Stimulated activated naive CD8-positive, alpha-beta T cell treated with anti-CD3 and anti-CD28 coated beads, Interleukin-15, Interleukin-2, amounts not matched to agents 100 U/mL and 50 U/mL, for 24 hours (primary cell): ENCODE measurements at places on chromosomes 1 and 21.

DNA sequence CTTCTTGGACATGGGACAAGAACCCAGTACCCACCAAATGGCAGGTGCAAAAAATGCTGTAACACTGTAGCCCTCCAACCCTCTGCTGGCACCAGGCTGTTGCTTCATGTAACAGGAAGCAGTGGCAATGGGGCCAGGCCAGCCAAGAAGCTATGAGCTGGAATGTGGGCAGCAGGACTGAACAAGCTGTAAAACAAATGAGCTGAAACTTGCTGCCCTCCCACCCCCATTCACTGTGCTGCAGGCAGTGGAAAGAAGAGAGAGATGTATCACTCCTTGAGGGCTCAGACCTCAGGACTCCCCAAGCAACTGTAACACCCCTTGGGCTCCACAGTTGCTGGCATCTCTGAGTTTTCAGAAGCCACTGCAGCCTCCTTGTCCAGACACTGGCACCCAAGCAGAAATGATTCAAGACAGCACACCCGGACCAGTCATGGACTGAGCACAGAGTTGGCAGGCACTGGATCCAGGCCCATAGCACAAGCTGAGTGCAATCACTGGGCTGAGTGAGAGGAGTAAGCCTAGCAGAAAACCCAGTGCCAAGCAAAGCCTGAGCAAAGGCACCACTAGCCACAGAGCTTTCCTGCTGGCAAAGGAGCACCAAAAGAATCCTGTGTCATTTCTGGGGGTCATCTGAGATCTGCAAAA is 321.4 kb upstream of the CXADR start:
- DNase-seq: no peak

DNA sequence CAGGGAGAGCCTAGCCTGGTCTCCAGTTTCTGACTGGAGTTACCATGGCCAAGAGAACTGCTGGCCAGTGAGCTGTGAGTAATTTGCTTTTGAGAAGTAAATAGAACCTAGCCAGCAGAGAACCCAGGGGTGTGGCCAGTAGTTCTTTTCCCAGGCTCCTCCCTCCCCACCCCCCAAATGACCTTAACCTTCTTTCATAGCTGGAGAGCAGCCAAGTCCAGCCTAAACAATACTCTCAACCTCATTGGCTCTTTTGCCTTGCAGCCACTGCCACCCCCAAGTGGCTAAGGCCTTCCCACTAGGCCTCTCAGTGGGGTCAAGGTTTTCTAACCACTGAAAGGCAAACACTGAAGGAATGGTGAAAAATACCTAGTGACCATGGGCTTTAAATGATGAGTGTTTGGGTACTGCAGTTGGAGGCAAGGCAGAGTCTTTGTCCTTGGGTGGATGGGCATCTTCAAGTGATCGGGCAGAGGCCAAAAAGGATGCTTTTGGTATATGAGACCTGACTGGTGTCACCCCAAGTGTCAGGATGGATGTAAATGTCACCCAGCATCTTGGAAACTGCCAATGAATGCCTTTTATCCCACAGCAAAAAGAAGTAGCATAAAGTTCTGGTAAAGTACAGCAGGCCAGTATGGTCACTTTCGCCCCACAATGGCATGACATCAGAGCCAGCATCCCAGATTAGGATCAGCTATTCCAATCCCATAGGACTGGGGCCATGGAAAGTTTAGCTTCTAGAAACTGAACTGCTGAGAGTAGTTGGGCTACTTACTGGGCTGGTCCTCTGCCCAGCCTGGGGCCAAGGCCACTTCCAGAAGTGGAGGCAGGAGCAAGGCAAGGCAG is 3.5 kb upstream of the PIGV start:
- DNase-seq: no peak

- DNase-seq: no peak
Measured at GRCh38 chr1:2009101-2010053, 5.8 kb upstream of the CFAP74 start.

DNA sequence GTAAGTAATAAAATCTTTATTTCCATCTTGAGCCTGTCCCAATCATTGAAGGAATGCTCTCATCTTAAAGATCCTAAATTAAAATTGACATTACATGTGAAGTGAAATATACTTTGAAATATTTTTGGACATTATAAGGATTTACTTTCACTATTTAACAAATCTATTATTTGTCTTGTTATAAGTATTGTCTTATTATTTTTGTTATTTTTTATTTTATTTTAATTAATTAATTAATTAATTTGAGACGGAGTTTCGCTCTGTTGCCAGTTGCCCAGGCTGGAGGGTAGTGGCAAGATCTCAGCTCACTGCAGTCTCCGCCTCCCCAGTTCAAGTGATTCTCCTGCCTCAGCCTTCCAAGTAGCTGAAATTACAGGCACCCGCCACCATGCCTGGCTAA is 343.2 kb downstream of the DPYD start:
- DNase-seq: no peak

DNA sequence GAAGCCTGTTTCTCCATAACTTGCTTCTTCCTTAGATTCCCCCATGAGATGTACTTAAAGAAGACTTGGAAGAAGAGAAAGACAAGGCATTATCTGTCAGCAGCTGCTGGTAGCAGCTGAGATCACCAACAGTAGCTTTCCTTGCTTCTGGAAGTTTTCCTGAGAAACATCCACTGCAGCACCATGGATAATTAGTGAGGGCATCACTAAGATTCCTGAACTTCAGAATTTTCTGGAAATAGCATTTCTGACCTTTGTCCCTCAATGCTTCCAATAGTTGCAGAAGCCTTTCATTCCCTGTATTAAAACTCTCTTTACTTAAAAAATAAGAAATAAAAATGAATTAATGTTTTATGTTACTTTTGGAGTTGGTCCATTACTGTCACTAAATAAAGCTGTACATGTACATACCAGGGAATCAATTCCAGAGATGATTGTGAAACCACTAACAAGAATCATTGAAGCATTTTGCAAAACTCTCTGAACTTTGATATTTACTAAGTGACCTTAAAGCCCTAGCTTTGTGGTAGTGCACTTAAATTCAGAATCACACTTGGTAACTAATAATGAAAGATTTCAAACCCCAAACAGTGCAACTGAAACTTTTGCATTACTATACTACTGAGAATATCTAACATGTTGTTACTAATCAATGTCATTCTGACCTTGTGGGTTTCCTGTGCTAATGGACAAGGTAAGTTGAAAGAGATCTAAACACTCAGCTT is at the start of gene CFHR4:
Gene CFHR4 (plus strand): TSS at position 538 of the 725 bp plus-strand sequence. CDS start 99 bp downstream, at position 637.
- DNase-seq: no peak

GRCh38 chr1:19577561-19577960 is 66.5 kb upstream of the NBL1 start:
- no peak for DNase-seq

DNA sequence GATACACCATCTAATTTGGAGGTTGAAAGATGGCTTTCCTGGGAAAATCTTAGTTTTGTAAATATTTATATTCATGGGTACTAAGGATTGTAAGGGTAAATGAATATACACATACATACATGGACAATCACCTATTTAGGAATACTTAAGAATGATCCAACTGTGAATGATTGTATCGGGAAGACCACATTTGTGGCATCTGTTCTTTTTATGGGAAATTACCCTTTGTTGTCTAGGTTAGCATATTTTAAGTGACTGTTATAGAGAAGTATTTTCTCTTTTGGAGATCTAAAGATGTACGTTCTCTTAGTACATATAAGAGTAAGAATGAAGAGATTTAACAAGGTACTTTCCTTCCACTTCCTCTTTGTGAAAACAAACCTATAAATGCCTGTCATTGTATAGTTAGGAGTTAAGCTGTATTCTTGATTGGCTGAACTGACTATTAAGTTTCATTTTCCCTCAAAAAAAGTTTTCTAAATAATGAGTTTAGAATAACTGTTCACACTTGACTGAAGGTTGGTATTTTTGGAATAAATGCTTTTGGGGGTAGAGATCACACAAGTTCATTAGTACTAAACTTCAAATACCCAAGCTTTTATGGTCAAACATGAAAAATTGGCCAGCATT is 26.7 kb downstream of the SNX7 start:
- DNase-seq: no peak

DNA sequence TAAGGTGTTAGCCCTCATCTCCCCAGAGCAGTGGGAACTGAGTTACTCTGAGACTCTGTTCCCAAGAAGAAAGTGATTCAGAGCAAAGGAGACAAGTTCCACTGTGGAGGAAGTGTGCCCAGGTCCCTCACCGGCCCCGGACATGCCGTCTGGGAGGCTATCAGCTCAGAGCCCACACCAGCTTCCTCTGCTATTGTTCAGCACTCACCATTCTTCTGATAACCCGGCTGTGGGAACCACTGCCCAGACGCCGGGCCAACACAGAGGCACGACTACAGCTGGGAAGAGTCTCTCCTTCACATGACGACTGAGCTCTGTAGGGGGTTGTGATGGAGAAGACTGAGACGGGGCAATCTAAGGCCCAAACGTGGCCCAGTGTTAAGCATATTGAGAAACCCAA is 34.2 kb upstream of the GJA5 start:
- DNase-seq: no peak

GRCh38 chr1:236515443-236515958 is 8.3 kb upstream of the LGALS8 start:
- no peak for DNase-seq

GRCh38 chr1:67336157-67336556 is 28.5 kb downstream of the IL12RB2 start:
- DNase-seq: no peak

DNA sequence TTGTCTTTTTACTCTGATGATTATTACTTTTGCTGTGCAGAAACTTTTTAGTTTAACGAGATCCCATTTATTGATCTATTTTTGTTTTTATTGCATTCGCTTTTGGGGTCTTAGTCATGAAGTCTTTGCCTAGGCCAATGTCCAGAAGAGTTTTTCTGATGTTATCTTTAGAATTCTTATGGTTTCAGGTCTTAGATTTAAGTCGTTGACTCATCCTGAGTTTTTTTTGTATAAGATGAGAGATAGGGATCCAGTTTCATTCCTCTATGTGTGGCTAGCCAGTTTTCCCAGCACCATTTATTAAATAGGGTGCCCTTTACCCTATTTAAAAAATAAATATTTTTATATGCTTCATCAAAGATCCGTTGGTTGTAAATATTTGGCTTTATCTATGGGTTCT is 13.2 kb downstream of the MAN1C1 start:
- DNase-seq: no peak

- no peak for DNase-seq
Measured at GRCh38 chr1:245330951-245331350, 176.2 kb downstream of the KIF26B start.

GRCh38 chr1:97151651-97152050 is 430.1 kb downstream of the PTBP2 start:
- DNase-seq: no peak

- no peak for DNase-seq
Measured at GRCh38 chr1:240230816-240231215, 139.1 kb downstream of the FMN2 start.

- DNase-seq: no peak
Measured at GRCh38 chr1:166383137-166383536, 216.3 kb upstream of the FAM78B start.

GRCh38 chr1:205179842-205180241 is 31.7 kb downstream of the DSTYK start:
- no peak for DNase-seq

DNA sequence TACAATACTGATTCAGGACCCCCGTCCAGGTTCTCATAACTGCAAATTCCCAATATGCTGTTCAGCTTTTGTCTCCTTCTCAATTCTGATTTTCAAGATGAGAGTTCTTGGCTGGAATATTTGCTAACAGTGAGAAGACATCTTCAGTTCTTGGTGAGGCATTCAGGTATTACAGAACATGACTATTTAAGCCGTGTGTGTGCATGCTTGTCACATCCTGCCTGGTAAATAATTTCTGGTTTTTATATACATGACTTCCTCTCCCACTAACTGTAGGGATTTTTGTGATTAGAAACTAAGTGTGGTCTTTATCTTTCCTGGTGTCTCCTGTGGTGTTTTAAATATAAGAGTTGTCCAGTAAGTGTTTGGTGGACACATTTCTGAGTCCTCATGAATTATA is 10.2 kb upstream of the SLC19A2 start:
- DNase-seq: no peak
